ENCODE measurements at places on chromosomes 6 and 20. TPM values are rescaled to one million over a fixed set of nuclear protein-coding genes. Genes with fewer than 3 reads are reported as not detected.

- H3K4me3 ChIP-seq: no peak overlapping the region
- H3K36me3 ChIP-seq: no peaks in the 10 kb centered on the region
- no peak for DNase-seq
- no peak overlapping the region for H3K27ac ChIP-seq
- no peaks in the 10 kb centered on the region for H3K27me3 ChIP-seq
These were observed 11.6 kb upstream of the ARMC12 start for GRCh38 chr6:35725081-35725708.

The PPP1R16B gene
- 99.3 TPM for total RNA-seq

The DNAAF9 gene
- total RNA-seq: 3.7 TPM

DNA sequence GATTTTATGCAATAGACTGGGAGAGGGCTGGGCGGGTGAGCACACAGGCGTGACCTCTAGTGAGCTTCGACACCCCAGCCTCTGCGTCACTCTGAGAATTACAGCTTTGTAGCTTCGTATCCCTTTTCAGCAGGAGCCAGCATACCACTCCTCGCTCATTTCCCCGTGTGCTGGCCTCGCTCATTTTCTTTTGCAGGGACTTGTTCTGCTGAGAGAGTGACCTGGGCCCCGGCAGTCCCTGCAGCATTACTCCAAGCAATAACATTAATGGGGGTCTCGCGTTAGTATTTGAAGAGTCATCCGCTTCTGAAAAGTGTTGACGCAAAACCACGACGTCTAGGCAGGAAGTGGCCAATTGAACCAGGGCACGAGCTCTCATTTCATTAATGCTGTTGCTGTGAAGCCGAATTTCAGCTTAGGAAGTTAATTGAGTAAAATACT lies 193.7 kb downstream of the QKI start:
- H3K4me1 ChIP-seq: peaks cover 5% of the 10 kb centered on the region
- DNase-seq: no peak
- no peak overlapping the region for H3K27ac ChIP-seq
- no peak overlapping the region for H3K4me3 ChIP-seq

The E2F1 gene
- total RNA-seq: 8.9 TPM

The BMP2 gene
- not detected for total RNA-seq

The NKX2-4 gene
- total RNA-seq: not detected

DNA sequence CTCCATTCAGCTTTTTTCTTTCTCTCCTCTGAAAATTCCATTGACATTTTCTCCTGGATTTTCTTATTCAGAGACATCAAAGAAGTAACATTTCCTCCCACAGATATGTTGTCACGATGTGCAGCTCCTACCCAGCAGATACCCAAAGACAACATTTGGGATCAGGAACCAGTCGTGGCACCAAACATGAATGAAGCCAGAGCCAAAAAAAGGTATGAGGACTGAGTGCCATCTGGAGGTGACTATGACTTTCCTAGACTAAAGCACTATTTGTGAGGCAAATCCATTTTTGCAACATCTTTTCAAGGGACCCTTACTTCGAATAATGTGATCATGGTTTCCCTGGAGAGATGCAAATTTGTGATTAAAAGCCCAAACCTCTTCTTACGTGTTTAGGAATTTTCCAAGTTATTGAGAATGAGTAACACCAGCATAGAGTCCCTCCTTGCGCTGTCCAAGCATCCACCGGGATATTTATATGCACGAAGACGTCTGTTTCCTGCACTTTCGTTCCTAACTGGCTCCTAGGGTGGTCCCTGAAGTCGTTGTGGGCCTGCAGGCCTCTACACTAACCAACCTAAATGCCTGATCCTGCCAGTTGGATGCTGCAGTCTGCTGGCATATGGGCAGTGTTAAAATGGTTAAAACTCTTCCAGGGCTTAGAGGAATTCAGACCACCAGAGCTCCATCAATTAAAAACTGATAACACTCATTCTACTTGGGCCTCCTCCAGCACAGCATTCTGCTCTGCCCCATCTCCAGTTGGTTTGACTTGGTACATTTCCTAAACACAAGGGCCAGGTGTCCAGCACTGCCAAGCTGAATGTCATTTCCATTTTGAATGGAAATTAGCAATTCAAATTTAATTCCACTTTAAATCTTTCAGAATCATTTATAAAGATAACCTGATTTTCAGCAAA lies 256.6 kb downstream of the C6orf118 start:
- H3K27me3 ChIP-seq: no peaks in the 10 kb centered on the region
- DNase-seq: no peak
- no peaks in the 10 kb centered on the region for H3K36me3 ChIP-seq
- H3K4me1 ChIP-seq: no peaks in the 10 kb centered on the region
- H3K4me3 ChIP-seq: no peak overlapping the region

GRCh38 chr6:150876598-150876997 lies 11.1 kb downstream of the MTHFD1L start:
- no peak overlapping the region for H3K27ac ChIP-seq
- H3K4me3 ChIP-seq: no peak overlapping the region
- DNase-seq: no peak
- no peaks in the 10 kb centered on the region for H3K4me1 ChIP-seq
- H3K27me3 ChIP-seq: no peaks in the 10 kb centered on the region

DNA sequence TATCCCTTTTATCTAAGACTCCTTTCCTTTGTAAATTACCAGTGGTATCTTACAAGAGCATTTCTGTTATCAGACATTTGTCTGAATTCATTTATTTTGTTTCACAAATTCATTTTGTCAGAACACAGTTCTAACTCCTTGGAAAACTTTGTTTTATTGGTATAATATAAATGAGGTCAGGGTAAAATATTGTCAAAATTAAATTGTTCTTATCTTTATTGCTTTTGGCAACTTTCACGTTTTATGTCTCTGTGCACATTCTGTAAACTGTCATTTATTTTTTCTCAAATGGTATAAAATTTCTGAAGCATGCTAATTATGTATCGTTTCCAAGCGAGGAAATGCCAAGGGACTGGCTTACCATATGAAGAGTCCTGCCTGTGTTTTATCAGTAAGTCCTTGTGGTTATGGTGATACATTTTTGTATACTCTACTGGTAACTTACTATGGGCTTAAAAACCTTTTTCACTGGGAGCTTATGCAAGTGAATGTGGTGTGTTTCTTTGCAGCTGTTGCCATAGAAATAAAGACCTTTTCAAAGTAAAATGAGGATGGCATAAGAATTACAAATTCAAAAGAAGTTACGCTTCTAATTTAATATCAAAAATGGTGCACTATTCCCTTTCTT lies 214.2 kb downstream of the COL19A1 start:
- peaks cover 31% of the 10 kb centered on the region for H3K36me3 ChIP-seq
- DNase-seq: no peak
- no peaks in the 10 kb centered on the region for H3K27me3 ChIP-seq
- H3K27ac ChIP-seq: no peak overlapping the region
- H3K4me1 ChIP-seq: no peaks in the 10 kb centered on the region
